Omental fat pad (tissue), 4 donors: ENCODE measurements at places on chromosomes 11 and 22.

DNA sequence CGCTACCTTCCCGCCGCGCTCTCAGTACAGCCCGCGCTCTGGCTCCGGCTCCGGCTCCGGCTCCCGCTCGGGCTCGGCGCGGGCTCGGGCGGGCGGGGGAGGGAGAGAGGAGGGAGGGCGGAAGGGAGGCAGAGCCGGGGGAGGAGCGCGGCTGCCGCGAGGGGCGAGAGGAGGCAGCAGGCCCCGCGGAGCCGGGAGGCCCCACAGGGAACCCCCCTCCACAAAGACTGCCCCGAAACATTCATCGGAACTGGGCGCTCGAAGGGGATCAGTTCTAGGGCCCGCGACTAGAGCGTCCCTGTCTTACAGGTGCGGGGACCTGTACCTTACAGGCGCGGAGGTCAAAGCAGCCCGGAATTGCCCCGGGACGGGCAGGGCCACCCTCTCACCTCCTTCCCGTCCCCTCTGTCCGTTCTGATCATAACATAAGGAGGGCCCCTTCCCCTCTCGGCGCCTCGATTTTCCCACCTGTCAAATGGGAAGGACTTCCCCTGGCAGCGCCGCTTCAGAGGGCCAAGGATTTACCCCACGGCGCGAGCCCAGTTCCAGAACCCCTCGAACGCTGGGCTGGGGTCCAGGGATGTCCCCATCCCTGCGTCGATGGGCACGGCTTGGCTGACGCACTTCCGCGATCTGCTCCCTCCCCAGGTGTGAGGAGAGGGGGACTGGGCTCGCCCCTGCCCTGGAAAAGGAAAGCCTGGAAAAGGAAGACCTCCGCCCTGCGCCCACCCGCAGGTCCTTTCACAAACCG, at the start of gene SHISA8:
Gene SHISA8 (minus strand): TSS at position 40 of the 751 bp plus-strand sequence. CDS start 407 bp downstream, outside the sequence.
- no peak for DNase-seq

GRCh38 chr11:105723269-105723668, 113.4 kb downstream of the GRIA4 start:
- DNase-seq, result no peak

DNA sequence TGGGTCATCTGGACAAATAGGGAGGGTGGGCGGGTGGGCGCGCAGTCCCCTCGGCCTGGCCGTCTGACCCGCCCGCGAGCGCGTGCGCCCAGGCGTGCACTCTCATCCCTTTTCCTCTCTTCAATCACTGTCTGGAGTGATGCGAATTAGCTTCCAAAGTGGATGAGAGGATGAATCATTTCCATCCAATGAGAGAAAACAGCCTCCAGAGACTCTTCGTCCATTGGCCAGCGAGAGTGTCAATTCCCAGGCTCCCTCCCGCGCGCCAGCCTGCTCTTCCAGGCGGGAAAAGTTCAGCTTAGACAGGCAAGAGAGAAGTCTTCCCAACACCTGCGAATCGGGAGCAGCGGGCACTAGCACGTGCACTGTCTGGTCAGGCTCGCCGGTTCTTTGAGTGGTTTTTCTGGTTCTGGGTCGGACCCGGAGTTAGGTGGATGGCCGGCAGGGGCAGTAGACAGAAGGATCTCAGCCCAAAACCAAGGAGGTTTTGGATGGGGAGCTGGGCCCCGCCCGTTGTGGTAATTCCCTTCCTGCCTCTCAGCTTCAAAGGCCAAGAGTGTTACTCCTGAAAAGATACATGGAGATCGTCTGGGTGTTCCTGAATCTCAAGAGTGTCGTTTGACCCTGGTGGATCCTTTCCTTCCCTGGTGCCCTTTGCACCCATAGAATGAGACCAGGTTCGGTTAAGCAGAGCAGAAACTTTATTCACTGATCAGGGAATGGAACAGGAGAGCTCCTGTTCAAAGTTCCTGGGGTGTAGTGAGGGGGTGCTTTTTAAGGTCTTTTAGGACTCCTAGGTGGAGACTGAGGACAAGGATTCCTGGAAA, 33.4 kb upstream of the GLYATL1 start:
- DNase-seq, result no peak

DNA sequence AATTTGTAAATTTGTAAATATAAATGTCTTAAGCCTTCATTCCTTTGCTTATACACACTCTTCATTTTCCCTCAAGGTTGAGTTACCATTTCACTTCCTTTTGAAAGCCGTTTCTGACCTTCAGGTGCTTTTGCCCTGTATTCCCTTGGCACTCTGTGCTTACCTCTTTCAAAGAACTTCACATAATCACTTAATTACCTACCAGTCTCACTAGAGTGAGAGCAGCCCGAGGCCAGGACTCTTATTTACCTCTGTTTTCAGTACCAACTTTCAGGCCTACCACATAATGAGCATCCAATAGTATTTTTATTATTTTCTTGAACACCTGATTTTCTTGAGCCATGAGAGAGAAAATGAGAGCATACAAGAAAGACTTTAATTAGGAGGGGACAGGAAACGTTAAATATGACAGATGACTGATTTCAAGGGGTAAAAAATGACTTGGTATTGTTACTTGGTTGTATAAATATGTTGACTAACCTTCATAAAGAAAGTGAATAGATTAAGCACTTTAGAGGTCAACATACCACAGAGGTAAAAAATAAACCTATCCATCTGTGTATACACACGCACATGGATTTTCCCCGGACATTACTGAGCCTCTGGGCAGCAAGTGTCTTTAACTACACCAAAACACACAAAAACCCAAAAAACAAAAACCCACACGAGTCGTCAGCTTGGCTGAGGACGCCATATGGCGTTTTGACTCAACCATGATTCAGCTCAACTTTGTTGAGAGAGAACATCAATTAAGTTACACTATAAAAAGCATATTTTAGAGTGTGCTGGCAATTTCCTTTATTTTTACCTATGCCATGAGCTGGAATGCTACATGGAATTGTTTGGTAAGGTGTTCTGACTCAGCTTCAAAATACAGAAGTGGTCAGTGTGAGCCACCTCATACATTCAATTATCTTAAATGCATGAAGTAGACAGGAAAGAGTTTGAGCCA, 7.6 kb downstream of the ATXN10 start:
- no peak for DNase-seq

- no peak for DNase-seq
Measured at GRCh38 chr22:43566021-43566420, 154.2 kb downstream of the MPPED1 start.

- no peak for DNase-seq
Measured at GRCh38 chr11:10975287-10975721, 117.5 kb upstream of the ZBED5 start.

DNA sequence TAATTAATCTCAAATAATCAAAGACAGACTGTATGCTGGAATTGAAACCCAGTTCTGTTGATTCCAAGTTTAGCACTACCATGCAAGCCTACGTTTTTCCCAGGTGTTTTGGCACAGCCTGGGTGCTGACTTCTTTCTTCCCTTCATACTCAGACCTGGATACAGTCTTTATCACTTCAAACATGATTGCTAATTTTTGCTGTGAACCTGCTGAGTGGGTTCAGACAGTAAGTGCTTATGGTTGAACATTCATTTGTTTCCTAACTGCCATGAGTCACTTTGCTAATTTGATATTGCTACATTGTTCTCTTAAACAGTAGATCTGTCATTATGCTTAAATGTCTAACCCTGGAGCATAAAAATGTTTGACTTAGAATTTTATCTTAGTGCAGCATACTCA, 12.2 kb downstream of the PAAF1 start:
- DNase-seq, result no peak

DNA sequence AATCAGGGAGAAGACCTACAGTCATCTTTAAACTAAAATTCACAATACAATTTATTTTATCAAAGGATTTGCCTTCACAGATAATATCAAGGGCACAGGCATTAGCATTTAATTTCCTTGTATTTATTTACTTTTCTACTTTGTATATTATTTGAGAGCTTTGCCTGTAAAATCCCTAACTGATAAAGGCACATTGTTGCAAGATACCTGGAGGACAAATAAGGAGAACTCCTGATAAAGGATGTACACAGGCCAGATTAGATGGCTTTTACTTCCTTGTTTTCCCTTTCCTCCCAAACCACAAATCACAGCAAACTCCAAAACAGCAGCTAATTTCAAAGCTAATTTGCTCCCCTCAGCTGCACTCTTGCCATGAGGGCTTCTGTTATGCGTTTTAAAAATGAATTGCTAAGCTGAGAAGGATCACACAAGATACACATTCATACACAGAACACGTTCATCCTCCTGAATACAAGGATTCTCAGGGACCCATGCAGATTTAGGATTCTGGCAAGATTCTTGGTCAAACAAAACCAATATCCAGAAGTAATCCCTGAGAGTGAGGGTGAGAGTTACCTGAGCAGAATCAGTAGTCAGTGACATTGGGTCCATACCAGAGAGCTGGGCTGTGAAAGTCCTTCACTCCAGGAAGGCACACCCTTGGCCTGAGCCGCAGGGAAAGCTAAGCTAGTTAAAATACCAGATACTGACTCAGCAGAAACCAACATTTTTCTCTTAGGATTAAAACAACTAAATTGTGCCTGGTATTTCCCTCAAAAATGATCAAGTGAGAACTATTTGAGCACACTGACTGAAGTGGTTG, 100.3 kb upstream of the CLPB start:
- DNase-seq, result no peak

DNA sequence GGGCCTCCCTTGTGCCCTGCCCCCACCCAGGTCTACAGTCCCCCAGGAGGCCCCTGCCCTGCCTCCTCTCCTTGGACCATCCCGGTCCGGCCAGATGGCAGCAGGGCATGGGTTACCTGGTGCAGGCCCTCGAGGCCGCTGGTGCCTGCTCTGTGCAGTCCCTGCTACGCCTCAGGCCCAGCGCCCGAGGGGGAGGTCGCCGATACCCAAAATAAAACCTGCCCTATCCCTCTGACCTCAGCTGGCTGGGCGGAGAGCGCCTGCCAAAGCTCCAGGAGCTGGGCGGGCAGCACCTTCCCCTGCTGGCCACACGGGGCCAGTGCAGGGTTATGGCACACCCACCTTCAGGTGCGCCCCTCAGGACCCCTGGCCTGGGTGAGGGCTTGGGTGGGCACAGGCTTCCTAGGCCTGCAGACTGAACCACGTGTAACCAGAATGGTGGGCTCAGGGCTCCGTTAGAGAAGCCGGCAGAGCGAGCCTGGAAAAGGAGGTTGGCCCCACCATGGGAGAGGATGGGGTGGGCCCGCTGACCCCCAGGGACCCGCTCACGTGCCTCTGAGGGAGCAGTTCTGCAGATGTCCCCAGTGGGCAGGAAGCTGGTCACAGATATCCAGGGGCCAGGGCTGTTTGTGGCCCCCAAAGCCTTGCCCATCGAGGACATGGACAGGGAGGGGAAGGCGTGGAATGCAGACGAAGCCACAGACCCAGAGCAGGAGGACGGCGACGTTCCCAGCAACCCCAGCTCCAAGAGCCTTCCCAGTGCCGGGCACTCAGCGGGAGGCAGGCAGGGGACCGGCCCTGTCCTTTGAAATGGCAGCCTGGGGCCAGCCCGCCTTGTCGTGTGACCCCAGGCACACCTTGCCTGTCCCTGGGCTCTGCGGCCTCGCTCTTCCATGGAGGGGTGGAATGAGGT, 1.7 kb upstream of the TNNT3 start:
- DNase-seq, result no peak

- DNase-seq, result no peak
Measured at GRCh38 chr22:27329131-27329850, 472.3 kb downstream of the MN1 start.

DNA sequence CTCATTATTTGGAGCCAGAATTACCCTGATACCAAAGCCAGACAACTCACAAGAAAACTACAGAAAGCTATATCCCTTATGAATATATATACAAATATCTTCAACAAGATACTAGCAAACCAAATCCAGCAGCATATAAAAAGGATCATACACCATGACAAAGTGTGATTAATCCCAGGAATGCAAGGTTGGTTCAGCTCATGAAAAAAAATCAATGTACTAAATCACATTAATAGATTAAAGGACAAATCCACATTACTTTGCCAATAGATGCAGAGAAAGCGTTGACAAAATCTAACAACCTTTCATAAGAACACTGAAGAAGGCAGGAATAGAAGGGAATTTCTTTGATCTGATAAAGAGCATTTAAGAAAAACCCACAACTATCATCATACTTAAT, 50.4 kb upstream of the TEAD1 start:
- no peak for DNase-seq

GRCh38 chr11:28223994-28224393, 115.8 kb downstream of the METTL15 start:
- no peak for DNase-seq
